Activated CD4-positive, alpha-beta T cell treated with anti-CD3 and anti-CD28 coated beads, Interleukin-2, amount 10 ng/mL, durations not matched to agents 24 days and 14 days (primary cell): ENCODE measurements at places on chromosomes 1 and 21.

DNA sequence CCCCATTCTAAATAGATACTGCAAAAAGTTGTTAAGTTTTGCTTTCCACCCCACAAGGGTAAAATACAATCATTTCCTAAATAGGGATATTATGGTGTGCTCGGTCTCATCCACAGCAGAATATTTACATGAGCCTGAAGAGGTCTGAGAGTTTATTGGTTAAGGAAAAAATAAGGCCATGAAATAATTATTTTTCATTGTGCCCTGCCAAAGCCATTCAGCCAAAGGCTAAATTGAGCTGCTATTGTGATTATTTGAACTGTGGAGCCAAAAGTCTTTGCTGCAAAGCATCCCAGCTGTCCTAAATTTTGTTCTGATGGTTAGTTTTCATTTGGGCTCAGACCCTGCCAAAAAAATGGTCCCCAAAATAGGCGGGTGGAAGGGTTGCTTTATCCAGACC is 298.7 kb upstream of the ESRRG start:
- DNase-seq: no peak

- no peak for DNase-seq
These were observed 462.2 kb upstream of the CXADR start for GRCh38 chr21:17050646-17051045.

GRCh38 chr1:31562707-31563360 is 13.5 kb upstream of the TINAGL1 start:
- DNase-seq: no peak

DNA sequence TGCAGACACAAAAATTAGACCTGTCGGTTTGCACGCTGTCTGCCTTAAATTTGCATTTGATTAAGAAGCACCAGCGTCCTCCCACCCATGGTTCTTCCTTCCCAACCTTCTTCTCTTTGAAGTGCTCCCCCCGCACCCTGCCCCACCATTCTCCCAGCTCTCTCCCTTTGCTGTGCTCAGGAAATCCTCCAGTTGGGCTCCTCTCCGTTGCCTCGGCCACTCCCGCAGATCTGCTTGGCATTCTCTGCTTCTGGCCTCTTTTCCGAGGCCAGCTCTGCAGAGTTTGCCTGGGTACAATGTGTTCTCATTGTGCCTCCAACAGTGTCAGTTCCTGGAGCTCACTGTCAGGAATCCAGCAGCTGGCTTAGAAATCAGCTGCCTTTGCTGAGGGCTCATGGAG is 126.1 kb downstream of the NAV1 start:
- DNase-seq: no peak

DNA sequence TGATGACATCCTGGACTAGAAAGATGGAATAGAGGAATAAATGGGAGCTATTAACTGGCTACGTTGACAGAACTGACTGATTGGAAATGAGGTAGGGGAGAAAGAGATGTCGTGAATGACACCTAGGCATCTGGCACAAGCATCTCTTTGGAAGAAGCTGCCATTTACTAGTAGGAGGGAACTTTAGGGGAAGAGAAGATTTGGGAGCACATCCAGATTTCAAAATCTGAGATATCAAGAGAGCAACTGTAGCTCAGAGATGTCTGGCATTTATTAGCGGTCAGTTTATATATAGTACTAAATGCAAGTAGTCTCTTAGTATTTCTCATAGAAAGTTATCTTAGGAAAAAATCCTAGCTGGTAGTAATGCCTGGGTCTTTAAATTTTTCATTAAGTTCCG is 131.9 kb upstream of the C1orf105 start:
- no peak for DNase-seq

GRCh38 chr1:243799908-243800307 is 50.1 kb downstream of the AKT3 start:
- DNase-seq: no peak

DNA sequence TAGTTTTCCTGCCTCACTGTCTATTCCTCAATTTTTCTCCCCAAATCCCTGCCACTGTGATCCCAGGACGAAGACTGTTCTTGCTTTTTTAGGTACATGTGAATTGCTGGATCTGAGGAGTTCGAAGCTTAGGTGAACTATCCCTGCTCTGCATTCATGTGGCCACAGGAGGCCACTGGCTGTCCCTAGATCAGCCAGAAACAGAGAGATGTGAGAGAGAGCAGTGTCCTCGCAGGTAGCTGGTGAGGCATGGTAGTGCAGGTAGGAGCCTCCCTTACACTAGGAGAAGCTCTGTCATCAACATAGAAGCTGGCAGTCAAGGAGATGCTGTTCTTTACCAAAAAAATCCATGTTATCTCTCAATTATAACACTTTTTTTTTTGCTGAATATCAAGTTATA is 71.5 kb downstream of the USP24 start:
- no peak for DNase-seq

- DNase-seq: no peak
These were observed 358.7 kb downstream of the LTN1 start for GRCh38 chr21:28633839-28634555.
